K562 (cell line): ENCODE measurements at places on chromosomes 16 and 17. TPM values are rescaled to one million over a fixed set of nuclear protein-coding genes. Genes with fewer than 3 reads are reported as not detected.

Gene TNP2
- total RNA-seq = not detected in 2 replicates

Gene LDHD
- 0.69 and 0.83 TPM in 2 replicates for total RNA-seq

Gene ZMYND15
- total RNA-seq = 0.09 TPM in 1 of 2 replicates, not detected in the other

GRCh38 chr17:80980397-80981061 lies 11.1 kb upstream of the CHMP6 start:
- DNase-seq = no peak
